Esophagus squamous epithelium (tissue), 5 donors: ENCODE measurements at places on chromosomes 7 and 10.

- no peak for DNase-seq
Observed at GRCh38 chr10:3391657-3392056, 219.1 kb upstream of the PITRM1 start.

DNA sequence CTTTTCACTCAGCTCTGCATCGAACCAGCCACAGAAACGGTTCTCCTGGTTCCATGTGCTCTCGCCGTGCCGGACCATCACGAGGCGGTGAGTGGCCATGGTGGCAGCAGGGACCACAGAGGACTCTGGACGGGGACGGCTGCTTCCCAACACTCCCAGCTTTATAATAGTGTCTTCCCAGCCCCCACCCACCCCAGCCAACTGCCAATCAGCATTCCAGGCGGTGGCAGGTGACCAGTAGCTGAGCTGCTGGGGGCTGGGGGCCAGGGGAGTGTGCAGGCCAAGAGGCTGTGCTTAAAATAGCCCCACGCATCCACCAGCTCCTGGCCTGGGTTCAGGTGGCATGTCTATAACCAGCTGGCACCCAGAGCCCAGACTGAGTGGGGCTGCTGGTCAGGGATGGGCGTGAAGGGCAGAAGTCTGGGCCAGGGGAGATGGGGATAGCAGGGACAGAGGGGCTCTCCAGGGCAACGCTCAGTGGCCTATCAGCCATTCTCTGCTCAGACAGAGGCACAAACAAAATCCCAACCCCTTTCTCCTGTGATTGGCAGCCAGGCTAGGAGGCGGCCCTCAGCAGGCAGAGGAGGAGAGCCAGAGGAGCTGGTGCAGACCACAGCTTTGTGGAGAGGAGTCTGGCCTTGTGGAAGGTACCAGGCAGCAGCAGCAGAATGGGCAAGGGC, at the start of gene PGAM2:
Gene PGAM2, minus strand, starts transcription at position 137 of the 680 bp plus-strand sequence. Its CDS starts 38 bp downstream, at position 99.
- DNase-seq, result no peak

DNA sequence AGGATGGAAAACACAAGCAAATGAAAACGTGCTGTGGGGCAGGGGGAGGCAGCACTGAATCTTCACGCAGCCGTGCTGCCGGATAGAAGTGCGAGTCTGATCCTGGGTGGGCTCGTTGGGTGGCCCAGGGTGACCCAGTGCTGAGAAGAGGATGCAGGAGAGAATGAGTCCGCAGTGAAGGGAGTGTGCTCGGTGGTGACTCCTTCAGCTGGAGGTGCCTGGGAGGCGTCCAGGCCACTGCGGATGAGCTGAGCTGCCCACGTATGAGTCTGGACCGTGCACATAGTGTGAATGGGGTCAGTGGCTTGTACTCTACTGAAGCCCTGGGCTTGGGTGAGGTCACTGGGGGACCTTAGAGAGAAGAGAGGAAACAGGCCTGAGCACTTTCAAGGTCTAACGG, 190.0 kb upstream of the MGMT start:
- no peak for DNase-seq

- no peak for DNase-seq
Observed at GRCh38 chr7:70506434-70506833, 625.5 kb upstream of the GALNT17 start.

DNA sequence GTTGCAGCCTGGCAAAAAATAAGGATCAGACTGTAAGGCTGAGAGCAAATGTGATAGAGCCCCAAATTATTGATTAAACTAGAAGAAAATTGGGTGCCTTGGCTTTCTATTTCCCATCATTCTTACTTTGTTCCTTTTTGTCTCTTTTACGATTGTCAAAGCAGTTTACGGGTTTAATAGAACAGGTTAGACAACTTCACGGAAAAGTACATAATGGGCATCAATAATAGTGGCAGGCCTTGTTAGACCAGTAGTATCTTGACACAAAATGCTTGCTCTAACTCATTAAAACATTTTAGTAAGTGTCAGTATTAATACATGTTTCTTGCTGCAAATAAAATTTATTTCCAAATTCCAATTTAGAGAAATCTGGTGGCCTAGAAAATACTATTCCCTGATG, 14.5 kb upstream of the GGCT start:
- DNase-seq, result no peak

DNA sequence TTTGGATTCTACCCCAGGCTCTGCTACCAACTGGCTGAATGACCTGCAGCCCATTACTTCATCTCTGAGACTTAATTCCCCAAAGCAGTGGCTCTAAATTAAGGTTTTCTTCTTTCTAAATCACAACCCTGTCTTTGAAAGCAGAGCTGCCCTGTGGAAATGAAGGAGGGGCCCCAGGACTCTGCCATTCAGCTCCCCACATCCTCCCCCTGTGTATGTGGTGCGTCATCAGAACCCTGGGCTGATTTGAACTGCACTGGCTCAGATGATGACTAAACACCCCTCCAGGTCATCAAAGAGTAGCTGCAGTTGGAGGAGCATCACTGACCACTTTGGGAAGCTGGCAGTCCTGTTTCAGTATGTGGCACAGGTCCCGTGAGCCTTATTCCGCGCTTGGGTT, 46.6 kb downstream of the BPGM start:
- no peak for DNase-seq

- DNase-seq, result no peak
Observed at GRCh38 chr10:133230387-133231195, 574 bp downstream of the UTF1 start.

- DNase-seq, result no peak
Observed at GRCh38 chr7:132292803-132293202, 283.5 kb downstream of the PLXNA4 start.

DNA sequence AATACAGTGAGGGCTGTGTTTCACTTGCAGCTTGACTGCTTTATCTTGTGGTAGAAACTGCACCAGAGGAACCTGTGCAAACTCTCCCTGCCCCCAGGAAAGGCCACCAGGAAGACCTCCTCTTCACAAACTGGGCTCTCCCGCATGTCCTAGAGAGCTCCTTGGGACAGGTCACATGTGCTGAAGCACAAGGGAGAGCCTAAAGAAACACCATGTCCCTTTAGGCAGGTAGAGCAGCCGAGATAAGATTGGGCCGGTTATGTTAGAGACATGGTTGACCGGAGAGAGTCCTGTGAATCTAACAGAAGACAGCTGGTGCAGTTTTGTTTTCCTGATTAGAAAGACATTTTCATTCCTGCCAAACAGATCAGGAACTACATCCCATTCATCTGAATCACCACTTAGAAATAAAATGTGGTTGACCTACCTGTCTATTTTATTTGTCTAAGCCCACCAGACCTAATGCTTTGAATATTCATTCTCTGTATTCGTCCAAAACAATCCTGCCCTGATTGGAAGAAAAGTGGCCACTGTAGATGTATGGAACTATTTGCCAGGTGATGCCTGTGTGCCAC, 224.1 kb downstream of the GLI3 start:
- DNase-seq, result no peak

GRCh38 chr10:76649723-76650127, 987.9 kb downstream of the KCNMA1 start:
- no peak for DNase-seq

DNA sequence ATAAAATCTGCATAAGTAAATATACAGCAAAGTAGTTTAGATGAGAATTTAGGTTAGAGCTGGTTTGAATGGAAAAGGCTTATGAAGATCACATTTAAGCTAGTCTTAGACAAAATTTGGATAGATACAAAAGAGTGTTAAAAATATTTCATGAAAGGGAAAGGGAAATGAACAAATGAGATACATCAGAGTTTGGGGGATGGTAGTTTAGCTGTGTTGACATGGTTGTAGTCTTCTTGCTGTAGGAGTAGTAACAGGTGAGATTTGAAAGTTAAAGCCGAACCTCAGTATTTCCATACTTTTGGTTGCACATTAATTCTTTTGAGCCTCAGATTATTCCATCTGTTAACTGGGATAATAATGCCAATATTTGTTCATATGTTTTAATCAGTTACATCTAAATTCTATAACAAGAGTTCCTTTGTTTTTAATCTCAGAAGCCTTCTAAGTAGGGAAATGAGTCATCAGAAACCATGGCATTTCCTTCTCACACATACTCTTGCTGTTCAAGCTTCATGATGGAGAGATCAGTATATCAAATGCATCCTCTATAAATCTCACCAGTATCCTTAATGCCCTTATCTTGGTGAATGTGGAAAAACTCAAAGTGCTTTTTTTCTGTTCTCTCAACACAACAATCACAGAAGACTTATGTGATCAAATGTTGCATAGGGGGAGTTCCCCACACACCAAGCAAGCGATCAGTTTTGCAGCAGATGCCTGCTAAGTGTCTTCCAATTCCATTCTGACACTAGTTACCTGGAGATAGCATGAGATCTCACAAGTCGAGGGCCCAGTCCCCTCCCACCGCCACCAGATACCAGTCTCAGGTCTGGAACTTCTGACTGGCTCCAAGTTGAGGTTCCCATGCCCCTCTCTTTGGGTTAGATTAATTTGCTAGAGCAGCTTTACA, 84.7 kb downstream of the MAPK8 start:
- DNase-seq, result no peak

GRCh38 chr7:55128693-55129394, 110.0 kb downstream of the EGFR start:
- DNase-seq, result no peak

- DNase-seq, result no peak
Observed at GRCh38 chr7:75866489-75867389, 12.1 kb upstream of the RHBDD2 start.

DNA sequence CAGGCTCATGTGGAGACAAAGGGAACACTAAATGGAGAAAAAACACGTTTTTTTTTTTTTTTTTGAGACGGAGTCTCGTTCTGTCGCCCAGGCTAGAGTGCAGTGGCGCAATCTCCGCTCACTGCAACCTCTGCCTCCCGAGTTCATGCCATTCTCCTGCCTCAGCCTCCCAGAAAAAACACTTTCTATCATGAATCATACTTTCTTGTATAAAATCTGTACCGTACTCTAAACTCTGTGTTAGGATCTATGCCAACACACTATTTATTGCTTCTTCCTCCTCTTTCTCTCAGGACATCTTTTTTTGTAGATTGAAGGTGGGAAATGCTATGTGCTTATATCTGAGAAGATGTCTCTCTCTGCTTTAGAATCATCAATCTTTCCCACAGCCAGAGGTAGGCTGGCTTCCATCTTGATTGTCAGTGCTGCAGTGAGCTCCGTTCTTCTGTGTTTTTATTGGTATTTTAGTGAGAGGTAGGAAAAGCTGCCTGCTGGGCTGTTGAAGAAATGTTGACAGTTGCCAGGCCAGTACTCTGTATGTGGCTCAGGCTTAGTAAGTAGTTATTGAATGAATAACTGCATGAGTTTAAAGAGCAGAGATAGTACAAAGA, 101.1 kb downstream of the GPR85 start:
- DNase-seq, result no peak

GRCh38 chr7:44724276-44724675, 24.4 kb upstream of the ZMIZ2 start:
- no peak for DNase-seq

GRCh38 chr7:44587843-44588711, 6.0 kb upstream of the TMED4 start:
- no peak for DNase-seq
